ENCODE measurements at places on chromosomes 5 and 9. TPM values are rescaled to one million over a fixed set of nuclear protein-coding genes. Genes with fewer than 3 reads are reported as not detected.

DNA sequence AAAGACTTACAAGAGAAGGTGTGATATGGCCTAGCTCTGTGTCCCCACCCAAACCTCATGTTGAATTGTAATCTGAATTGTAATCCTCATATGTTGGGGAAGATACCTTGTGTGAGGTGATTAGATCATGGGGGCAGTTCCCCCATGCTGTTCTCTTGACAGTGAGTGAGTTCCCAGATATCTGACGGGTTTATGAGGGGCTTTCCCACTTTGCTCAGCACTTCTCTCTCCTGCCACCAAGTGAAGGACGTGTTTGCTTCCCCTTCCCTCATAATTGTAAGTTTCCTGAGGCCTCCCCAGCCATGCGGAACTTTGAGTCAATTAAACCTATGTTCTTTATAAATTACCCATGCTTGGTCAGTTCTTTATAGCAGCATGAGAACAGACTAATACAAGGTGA is 49.0 kb downstream of the CDO1 start:
- DNase-seq, result no peak

DNA sequence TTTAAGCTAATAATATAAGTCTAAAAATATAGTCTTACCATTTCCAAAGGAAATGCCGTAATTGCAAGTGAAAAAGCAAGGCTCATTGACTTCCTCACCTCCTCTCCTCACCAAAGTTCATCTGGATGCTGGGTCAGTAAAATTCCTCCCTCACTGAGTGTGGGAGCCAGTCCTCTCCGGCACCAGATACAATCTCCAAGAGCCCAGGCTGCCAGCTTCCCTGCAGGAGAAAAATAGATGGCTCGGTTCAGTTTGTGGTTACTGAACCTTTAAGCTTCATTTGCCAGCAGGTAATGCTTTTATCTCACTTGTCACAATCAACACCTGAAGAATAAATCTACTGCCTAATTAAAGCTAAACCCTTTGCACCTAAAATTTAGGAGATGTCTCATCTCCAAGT is 115.3 kb upstream of the VLDLR start:
- DNase-seq, result no peak

DNA sequence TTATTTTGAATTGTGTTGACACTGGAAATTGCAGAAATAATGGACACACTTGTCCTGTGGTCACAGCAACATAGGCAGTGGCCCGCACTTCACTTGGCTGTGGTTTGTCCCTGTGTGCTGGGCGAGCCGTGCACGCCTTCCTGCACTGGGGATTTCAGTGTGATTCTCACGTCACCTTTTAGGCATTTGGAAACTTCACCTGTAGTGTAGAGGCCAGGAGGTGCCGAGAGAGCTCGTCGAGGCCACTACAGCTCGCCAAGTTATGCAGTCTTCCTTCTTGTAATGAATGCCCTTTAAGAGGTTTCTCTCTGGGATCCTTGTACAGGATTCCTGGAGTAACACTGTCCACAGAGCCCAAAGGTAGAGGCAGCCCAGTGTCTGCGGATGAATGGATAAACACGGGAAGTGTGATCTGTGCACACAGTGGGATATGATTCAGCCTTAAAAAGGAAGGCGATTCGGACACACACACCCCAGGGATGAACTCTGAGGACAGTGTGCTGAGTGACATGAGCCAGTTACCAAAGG is 14.7 kb downstream of the TRAF2 start:
- no peak for DNase-seq

GRCh38 chr9:4077499-4078102 is 222.3 kb downstream of the GLIS3 start:
- DNase-seq, result no peak

Gene PLCXD3
- 0.06 TPM for polyA plus RNA-seq
